Stimulated activated naive CD8-positive, alpha-beta T cell treated with anti-CD3 and anti-CD28 coated beads, Interleukin-15, amount 100 ng/mL, for 72 hours (primary cell): ENCODE measurements at places on chromosomes 4 and X.

DNA sequence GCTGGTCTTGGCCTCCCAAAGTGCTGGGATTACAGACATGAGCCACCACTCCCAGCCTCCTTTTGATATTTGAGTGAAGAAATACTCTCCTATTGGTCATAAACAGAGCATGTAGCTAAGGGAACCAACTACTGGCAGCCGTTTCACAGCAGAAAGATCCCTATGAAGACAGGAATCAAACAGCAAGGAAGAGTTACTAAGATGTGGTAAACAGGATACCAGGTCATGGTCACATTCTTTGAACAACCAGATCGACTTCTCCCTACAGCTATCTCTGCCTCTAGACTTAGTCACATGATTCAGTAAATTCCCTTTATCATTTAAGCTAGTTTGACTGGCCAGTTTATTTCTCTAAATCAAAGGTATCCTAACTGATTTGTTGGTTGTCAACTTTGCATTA, 9.0 kb upstream of the HNRNPD start:
- no peak for DNase-seq

- DNase-seq = no peak
Measured at GRCh38 chr4:96767815-96768480, 928.1 kb downstream of the PDHA2 start.

DNA sequence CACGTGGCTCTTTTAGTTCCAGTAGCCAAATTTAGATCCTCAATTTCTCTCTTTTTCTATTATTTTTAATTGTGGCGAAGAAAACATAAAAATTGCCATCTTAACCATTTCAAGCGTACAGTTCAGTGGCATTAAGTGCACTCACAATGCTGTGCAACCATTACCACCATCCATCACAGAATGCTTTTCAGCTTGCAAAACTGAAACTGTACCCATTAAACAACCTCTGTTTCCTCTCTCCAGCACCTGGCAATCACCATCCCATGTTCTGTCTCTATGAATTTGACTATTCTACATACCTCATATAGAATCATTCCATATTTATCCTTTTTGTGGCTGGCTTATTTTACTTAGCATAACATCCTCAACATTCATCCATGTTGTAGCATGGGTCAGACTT, 74.9 kb downstream of the METTL14 start:
- no peak for DNase-seq

- no peak for DNase-seq
Measured at GRCh38 chr4:82906469-82906868, 5.9 kb downstream of the THAP9 start.

DNA sequence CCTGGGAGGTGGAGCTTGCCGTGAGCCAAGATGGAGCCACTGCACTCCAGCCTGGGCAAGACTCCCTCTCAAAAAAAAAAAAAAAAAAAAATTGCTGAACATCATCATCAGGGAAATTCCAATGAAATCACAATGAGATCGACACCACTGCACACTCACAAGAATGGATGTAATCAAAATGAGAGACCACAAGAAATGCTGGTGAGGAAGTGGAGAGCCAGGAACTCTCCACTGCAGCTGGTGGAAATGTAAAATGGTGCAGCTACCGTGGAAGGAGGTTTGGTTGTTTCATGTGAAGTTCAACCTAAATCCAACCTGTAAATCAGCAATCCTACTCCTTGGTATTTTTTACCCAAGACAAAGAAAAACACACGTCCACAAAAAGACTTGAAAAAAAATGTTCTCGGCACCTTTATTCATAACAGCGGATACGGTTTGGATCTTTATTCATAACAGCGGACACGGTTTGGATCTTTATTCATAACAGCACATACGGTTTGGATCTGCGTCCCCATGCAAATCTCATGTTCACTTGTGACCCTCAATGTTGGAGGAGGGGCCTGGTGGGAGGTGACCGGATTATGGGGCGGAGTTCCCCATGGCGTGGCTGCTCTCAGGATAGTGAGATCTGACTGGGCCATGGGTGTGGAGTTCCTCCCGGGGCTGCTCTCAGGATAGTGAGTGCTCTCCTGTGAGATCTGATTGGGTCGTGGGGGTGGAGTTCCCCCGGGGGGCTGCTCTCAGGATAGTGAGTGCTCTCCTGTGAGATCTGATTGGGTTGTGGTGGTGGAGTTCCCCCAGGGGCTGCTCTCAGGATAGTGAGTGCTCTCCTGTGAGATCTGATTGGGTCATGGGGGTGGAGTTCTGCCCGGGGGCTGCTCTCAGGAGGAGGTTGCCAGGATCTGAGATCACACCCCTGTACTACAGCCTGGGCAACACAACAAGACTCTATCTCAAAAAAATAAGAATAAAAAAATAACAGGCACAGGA, 7.7 kb downstream of the GAK start:
- peak; percentile 23 for DNase-seq

DNA sequence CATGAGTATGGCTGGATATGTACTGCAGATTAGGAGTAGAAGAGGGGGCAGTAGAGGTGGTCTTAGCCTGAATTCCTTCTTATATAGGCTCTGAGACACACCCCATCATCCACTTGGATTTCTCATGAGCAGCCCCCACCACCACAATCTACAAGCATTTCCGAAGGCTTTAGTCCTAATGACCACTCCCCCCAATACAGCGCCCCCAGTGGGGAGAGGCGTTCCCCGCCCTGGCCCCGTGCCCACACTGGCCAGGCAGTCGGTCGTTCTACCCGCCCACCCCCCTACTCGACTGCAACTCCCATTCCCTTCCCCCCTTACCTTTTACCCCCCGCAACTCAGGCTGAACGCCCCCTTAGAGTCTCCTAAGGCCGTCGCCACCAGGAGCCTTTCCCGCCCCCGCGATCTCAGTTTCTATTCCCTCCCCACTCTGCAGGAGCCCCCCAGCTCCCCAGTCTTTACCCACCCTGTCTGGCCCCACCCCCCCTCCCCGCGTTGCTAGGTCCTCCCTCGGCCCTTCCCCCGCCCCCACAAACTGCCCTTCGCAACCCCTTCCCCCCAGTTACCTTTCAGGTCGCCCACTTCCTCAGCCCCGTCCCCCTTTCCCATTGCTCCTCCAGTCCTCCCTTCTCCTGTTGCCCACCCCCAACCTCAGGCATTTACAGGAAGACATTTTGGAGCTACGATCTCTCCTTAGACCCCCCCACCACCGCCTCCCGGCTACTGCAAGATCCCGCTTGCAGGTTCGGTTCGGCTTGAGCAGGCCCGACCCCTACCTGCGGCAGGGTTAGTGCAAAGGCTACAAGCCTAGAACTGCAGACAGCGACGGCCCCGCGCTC, 468 bp downstream of the ZMYM3 start:
- peak; percentile 53 for DNase-seq

- DNase-seq = no peak
Measured at GRCh38 chr4:51836549-51836948, 6.4 kb upstream of the DCUN1D4 start.

DNA sequence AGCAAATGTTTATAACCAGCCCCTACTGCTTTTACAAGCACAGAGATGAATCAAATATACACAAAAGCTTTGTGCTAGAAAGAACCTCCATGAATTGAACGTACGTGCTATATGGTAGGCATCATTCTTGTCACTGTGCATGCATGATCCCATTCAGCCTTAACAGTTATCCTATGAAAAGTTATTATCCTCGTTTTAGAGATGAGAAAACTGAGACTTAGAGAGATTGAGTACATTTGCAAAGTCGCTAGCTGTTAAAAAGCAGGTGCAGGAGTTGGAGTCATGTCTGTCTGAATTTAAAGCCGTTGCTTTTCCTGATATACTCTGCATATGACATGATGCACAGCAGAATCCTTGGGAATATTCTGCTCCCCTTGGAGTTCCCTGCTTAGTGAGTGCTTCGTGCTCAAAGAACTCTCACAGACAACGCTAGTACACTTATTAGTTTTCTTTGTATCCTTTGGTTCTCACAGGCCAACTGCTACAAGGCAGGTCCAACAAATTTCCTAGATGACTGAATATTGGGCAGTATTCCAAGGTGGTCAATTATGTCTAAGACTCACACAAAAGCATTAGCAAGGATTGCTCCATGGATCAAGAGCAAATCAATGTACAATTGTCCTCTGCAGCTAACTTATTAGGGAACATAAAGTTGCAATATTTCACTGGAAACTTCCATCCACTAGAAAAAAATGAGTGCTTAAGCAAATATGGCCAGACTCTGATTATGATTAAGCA, 42.8 kb upstream of the TRIM2 start:
- no peak for DNase-seq
